ENCODE measurements at places on chromosomes 16 and 17. TPM values are rescaled to one million over a fixed set of nuclear protein-coding genes. Genes with fewer than 3 reads are reported as not detected.

DNA sequence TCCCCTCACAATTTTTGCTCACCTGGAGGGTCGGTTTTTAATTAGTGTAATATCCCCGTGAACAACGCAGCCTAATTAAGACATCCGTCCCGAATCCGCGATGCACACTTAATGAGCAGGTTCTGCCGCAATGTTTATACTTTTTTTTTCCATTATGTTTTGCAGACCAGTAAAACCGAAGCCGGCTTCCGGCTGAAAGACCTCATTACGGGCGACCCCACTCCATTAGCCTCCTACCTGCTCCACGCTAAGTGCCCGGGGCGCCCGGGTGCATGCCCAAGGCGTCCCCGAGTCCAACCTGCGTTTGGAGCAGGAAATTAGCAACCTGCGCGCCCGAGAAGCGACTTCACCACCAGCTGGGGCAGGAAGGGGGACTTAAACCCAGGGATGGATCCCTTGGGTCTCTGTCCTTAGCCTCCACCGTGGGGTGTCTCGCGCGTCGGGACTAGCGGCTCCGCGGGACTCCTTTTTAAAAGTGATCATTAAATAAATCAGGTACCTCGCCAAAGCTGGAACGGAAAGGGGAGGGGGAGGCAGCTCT is 1.7 kb downstream of the RBFOX3 start:
- no peak for DNase-seq

HOXB2 gene
- 3.1 TPM for total RNA-seq

- peak; percentile 35 for DNase-seq
These were observed 366.9 kb downstream of the SLC39A11 start for GRCh38 chr17:72725433-72726068.

DNA sequence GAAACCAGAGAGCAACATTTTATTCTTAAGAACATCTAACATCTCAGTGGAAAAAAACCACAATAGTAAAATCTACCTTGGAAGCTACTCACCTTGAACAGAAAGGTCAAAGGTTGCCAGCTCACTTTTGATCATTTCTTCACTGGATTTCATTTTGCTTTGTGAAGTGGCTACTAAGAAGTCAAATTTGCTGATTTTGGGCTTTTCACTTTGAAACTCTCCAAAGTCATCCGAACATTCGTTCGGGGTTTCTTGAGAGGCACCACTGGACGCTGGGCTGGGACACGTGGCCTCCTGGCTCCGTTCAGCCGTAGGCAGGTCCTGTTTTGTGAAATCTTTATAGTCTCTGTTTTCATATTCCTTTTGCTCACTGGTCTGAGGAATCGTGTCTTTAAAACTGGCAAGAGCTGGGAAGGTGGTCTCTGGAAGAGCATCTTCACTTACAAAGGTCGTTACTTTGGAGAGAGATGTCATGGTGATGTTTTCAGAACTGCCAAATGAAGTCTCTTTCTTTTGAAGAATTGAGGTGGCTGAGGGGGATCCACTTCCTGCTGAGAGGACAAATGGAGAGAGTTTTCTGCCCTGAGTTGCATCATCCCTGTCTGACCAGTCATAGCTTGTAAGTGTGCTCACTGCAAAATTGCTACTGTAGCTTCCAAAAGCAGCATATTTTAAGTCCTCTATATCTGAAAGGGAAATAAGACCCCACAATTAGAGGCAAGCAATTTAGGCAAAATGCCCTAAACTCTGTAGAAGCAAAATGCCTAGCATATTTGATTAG is 52.4 kb downstream of the DUSP14 start:
- no peak for DNase-seq

SLC46A1 gene
- 2.9 TPM for total RNA-seq

GRCh38 chr17:76998839-76999238 is 130.6 kb downstream of the MGAT5B start:
- no peak for DNase-seq

All from psoas muscle (tissue), 8 donors.